ENCODE measurements at places on chromosomes 2 and 18.

- no peak for DNase-seq
Observed at GRCh38 chr2:172513935-172514586, 41.8 kb upstream of the PDK1 start.

- no peak for DNase-seq
Observed at GRCh38 chr2:43169099-43169945, 57.1 kb downstream of the ZFP36L2 start.

GRCh38 chr2:134372611-134373131 is 118.8 kb downstream of the MGAT5 start:
- no peak for DNase-seq

DNA sequence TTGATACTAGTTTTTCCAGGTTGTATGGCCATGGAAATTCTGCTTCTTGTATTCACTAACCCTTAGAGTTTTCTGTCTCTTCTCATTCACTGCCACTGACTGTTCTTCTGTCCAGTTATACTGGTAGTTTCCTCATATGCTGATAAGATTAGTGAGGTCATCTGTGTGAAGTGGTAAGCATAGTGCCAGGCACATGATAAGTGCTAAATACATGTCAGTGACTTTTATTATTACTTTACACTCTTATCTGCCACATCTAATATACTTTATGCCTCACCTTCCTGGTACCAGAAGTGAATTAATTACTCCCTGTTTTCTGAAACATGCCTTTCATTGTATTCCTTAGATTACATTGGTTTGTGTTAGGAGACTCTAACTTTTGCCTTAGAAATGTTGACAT is 91.3 kb downstream of the NBEAL1 start:
- no peak for DNase-seq
